T-helper 17 cell (primary cell): ENCODE measurements at places on chromosomes 11 and 22.

GRCh38 chr11:19879307-19880087 is 166.9 kb downstream of the NAV2 start:
- DNase-seq = no peak

- DNase-seq = peak; percentile 65
Measured at GRCh38 chr11:67373648-67374570, 511 bp upstream of the CLCF1 start.

GRCh38 chr11:74102321-74102720 is 68.5 kb downstream of the C2CD3 start:
- no peak for DNase-seq

DNA sequence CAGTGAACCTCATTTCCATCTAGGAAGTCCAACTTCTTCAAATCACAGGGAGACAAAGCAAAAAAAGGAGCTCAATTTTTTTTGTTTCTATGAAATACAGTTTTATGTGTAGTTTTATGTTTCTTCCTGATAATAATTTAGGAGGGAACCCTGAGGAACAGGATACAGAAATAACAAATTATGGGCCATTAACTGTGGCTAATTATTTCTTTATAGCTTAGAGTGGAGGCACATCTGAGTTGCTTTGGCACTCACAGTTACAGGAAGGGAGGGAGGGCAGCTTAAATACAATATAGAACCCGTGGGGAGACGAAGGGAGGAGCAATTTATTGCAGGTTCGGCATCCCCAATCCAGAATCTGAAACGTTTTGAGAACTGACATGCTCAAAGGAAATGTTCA is 37.1 kb upstream of the HORMAD2 start:
- DNase-seq = no peak
